Stimulated activated CD4-positive, alpha-beta T cell treated with anti-CD3 and anti-CD28 coated beads, TNF-alpha, amount 100 ng/mL, for 1 hour (primary cell): ENCODE measurements at places on chromosomes 2 and 18.

DNA sequence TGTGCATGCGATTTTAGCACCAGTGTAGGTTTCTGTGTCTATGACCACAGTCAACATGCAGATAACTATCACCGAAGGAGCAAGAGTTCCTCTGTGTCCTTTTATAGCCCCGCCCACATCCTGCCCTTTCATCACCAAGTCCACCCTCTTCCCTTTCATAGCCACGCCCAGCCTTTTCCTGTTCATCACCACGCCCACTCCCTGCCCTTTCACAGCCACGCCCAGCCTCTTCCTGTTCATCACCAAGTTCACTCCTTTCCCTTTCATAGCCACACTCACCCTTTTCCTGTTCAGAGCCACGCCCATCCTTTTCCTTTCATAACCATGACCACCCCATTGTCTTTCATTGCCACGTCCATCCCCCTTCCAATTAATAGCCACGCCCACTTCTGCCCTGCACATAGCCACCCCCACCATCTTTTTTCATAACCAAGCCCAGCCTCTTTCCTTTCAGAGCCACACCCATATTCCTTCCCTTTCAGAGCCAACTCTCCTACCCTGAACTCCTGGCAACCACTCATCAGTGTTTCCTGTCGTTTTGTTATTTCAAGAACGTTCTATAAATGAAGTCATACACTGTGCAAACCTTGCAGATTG lies 273.9 kb downstream of the MYT1L start:
- peak; percentile 29 for DNase-seq

DNA sequence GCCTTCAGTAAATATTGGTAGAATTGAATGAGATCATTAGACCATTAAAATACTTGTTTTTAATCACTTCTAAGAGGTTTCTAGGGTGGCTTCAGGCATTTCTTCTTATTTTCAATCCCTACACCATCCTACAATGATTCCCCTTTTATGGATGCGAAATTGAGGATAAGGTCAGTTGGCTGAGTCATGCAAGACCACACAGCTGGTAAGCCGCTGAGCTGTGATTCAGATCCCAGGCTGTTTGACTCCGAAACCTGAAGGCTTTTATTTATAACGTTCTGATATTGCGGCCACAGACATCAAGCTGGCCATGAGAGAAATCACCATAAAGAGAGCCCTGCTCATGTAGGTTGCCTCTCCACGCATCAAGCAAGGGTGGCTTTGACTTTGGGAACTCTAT lies 133.4 kb downstream of the VAPA start:
- no peak for DNase-seq

GRCh38 chr2:1406434-1406833 lies 6.8 kb upstream of the TPO start:
- DNase-seq, result no peak

DNA sequence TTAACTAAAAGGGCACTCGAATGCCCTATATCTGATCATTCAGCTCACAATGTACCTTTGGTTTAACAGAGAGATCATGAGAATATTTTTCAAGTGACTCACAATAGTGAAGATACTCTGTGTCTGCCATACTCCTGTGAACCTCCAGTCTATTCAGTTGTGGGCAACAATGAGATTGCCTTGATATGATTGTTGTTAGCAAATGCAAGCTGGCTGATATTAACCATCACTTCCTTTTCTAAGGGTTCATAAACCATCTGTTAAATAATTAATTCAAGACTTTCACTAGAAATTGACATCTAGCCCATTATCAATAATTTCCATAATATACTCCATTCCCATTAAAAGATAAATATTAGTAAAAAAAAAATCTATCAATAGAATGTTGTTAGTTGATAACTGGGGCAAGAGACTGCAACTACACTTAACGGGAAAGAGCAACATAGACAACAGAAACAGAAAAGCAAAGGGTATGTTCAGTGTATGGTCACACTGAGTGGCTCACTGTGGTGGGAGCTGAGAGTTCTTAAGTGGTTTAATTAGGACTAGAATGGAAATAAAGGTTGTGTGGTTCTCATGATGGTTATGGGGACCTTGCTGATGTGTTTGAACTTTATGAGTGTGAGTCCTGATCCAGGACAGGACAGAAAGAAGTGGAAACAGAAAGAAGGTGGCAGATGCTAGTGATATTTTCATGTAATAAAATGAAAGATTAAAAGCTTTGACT lies 11.9 kb downstream of the IL18RAP start:
- no peak for DNase-seq

GRCh38 chr2:169361706-169362117 lies 622 bp downstream of the LRP2 start:
- DNase-seq, result no peak

DNA sequence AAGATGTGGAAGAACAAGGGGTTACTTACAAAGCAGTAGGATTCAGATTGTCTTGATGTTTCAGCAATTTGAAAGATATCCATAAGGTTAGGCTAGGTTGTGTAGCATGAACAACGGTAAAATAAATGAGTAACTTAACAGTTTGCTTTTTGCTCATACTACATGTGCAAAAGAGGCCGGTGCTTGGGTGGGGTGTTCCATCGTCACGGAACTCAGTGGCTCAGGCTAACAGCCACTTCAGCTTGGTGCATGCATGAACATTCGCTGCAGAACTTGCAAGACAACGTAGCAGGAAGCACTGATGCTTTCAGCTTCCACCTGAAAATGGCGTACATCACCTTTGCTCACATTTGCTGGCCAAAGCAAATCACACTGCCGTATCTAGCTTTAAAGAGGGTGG lies 407.3 kb upstream of the CDH20 start:
- DNase-seq, result no peak

GRCh38 chr2:70979626-70980025 lies 1.2 kb downstream of the ANKRD53 start:
- DNase-seq, result no peak

- DNase-seq, result no peak
Observed at GRCh38 chr18:73742957-73743356, 404.7 kb downstream of the FBXO15 start.

- DNase-seq, result no peak
Observed at GRCh38 chr2:30104307-30104706, 42.5 kb upstream of the YPEL5 start.

DNA sequence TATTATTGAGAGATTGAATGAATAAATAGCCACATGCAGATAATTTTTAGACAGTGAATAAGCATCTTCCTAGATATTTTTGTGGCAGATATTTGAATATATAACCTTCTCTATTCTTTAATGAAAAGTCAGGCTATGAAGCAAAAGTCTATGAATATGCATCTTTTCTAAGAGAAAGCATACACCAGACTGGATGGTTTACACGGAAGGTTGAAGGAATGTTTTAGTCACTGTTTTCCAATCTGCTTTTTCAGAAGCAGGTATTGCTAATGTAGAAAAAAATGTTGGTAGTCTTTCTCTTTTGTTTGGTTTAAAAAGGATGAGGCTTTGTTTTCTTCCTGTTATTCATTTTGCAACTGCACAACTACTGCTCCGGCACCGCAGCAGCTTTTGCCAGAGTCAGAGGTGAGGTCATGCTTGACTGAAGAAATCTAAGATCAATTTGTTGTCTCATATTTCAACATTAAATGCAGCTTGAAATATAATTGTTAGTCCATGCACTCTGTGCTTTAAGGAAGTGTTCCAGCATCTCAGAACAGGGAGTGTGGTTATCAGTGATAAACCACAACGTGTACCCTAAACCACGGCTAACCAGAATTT lies 1540.8 kb upstream of the PIK3C3 start:
- no peak for DNase-seq

- DNase-seq, result no peak
Observed at GRCh38 chr2:14535156-14535555, 97.4 kb upstream of the LRATD1 start.

GRCh38 chr2:198220763-198221610 lies 416.6 kb downstream of the PLCL1 start:
- no peak for DNase-seq

DNA sequence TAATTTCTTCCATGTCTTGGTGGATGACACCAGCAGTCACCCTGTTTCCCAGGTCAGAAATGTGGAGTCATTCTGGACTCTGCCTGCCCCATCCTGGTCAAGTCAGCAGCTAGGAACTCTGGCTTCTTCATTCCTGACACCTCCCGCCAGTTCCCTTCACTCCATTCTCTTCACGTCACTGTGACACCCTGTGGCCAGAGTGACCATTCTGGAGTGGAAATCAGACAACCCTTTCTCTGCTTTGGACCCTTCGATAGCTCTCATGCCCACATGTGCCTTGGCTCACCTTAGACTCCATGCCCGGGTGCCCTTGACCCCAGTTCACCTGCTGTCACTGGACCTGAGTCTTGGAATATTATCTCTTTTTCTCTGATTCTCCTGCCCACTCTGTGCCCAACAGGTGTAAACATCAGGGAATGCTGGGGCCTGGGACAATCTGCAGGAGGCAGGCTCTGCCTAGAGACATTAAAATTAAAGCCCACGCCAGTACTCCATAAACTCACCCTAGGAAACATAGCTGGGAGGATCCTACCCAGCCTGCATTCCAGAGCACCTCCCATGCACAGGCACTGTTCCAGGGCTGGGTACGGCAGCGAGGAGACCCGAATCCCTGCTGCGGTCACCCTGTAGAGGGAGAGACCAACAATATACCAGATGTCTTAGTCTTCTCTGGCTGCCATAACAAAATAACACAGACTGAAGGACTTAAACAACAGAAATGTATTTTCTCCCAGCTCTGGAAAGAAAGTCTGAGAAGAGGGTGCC lies 41.1 kb upstream of the FAHD2A start:
- no peak for DNase-seq

GRCh38 chr18:45670281-45670962 lies 53.6 kb upstream of the SLC14A1 start:
- DNase-seq, result no peak

DNA sequence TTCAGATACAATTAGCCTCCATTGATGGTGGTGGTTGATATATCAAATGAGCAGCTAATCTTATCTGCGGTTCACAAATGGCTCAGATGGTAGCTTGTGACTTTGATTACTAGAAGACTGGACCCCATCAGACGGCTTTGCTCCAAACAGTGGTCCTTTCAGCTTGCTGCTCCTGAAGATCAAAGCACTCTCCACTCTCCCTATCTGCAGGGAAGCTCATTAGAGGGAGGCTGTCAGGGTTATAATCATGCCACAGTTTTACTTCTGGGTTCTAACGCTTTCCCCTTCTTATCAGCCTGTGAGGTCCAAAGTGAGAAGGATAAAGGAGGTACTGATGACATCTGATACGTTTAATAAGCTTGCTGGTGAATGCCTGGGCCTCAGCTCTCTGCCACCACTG lies 247.1 kb upstream of the NT5C1B start:
- DNase-seq, result no peak

- DNase-seq, result no peak
Observed at GRCh38 chr2:112253261-112253815, 1.5 kb downstream of the ZC3H8 start.

DNA sequence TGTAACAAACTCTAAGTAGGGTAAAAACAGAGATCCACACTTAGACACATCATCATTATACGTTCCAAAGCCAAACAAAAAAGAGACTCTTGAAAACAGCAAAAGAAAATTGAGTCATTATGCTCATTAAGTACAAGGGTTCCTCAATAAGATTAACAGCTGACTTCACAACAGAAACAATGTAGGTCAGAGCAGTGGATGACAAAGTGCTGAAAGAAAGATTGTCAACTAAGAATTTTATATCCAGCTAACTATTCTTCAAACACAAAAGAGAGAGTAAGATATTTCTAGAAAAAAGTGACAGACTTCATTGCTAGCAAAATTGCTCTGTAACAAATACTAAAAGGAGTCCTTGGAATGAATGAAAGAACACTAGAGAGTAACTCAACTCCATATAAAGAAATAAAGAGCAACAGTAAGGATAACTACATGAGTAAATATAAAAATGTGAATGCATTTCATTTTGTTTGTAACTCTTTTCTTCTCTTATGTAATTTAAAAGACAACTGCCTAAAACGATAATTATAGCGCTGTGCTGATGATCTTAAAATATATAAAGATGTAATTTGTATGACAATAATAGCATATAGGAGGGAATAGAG lies 23.8 kb upstream of the DNER start:
- no peak for DNase-seq

DNA sequence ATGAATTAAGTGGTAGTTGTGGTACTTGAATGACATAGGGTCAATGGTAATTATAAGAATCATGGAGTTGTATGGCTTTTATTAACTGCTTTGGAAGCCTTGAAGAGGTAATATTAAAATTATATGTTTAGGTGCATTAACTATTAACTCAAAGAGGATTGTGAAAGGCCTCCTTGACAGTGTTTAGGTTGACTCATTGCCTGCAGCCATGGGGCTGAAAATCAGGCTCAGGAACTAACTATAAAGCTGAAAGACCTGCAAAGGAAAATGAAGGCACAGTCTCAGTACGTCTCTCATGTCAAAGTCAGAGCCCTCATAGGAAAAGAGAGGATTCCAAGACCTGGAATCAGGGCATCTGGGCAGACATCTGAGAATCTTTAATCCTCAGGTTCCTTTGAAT lies 31.0 kb downstream of the CACNB4 start:
- no peak for DNase-seq

DNA sequence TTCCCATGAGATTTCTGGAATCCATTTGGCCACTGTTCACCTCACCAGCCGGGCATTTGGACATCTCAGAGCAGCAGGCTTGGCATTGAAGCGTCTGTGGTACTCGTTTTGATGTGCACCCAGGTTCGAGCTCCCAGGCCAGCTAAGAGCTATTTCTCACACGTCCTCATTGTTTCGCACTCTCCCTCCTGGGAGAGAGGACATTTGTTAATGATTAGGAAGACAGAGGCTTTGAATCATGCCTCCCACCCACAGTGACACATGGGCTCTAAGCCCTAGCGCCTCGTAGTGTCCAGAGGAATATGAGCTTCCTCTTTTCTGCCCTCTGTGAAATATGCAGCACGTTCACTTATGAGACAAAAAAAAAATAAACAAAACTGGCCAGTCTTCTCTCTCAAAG lies 361.8 kb downstream of the RND3 start:
- DNase-seq, result no peak

DNA sequence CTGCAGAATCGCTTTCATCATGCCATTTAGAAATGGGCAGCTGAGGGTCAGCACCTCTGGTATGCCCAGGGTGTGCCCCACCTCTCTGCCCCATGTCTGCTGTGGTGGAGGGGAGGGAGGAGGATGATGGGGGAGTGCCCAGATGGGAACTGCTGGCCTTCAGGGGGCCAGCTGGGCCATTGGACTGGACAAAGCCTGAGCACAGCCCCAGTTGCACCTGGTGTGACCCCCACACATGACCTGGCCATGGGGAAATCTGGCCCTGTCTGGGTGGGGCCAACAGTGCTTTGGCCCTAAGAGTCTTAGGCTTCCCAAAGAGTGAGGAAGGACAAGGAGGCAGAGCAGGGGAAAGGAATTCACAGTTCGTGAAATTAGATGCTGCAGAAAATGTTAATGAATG lies 44.1 kb downstream of the CTIF start:
- no peak for DNase-seq
